ENCODE measurements at places on chromosomes 4 and X.

DNA sequence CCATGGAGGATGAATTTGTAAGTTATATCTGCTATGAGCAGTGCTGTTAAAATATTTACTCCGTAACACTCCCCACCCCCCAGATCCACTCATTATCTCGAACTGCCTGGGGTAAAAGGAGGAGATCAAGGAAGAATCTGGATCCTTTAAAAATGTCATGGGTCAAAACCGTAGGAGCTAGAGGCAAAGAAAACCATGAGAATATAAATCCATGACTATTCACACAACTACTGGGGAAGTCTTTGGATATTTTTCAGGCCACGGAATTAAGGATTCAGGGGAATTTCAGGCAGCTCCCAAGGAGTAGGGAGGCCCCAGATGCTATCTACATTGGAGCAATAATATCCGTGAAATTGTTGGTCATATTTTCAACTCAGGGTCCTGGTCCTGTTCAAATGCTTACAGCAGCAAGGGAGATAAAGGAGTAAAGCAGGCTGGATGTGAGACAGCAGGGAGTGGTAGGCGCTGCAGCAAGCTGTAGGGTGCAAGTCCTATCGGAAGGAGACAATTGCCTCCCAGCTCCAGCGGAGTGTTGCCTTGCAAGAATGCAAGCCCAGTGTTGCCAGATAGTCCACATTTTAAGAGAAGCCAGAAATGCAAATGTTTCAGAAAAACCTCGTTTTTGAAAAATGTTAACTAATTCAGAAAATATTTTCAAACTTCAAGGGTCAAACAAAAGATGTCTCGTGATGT, 116.2 kb upstream of the KIT start:
- DNase-seq: no peak

DNA sequence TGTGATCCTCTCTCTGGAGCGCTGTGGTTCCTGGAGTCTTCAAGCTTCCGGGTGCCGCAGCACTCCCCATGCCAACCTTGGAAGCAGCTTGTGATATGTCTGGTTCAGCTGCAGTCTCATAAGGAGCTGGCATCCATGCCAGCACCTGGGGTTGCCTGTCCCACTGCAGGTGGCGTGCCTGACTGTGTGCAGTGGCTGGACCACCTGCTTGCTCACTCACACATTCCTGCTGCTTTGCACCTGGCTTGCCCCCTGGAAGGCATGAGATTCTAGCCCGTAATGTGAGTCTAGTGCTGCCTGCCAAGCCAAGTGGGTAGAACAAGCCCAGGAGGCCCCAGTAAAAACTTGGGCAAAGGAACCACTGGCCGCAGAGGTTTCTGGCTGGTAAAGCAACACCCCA, 687.2 kb upstream of the AADAT start:
- no peak for DNase-seq

- no peak for DNase-seq
Observed at GRCh38 chr4:144284026-144284425, 143.5 kb upstream of the GYPA start.

GRCh38 chrX:16585486-16586376, 64.2 kb upstream of the S100G start:
- DNase-seq: no peak

DNA sequence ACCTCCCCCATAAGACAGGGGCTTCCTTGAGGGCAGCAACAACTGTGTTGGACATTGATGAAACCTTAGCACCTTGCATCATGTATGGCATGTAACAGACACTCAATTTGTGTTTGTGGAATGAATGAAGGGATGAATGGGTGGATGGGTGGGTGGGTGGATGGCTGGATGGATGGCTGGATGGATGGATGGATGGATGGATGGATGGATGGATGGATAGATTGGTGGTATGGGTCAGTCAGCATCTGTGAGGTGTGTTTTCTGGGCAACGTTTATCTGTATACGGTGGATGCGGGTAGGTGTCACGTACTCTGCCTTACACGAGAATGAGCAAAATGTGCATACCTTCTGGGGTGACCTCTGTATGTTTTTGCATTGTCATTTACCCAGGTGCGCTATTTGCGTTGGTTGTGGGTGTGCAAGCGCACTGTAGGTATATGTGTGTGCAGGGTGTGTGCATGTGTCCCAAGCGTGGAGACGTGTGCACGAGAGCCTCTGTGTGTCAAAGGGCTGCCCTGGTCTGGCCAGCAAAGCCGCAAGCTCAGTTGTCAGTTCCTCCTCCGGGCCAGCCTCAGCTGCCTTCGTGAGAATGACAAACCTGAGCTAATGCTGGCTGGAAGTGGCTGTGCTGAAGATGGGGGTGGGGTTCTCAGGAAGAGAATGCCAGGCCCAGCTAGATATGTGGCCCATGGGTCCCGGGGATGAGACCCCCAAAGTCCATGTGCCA, 26.5 kb downstream of the ELF4 start:
- no peak for DNase-seq

DNA sequence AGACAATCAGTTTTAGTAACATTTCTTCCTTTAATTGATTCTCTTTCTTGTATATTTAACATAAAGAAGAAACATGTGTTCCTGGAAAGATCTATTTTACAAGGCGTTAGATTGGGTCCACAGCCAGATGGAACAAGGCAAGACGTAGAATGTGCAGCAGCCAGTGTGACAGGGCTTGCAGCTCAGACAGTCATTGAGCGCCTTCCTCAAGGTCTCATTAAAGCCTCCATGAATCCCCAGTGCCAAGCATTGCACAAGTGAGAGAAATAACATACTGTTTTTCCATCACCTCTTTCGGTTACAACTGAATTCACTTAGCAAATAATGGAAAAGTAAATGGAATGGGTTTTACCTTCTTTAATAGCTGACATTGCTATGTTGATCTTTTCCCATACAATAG, 292.5 kb downstream of the USP46 start:
- DNase-seq: no peak

GRCh38 chr4:140595065-140595464, 26.3 kb upstream of the UCP1 start:
- peak; percentile 50 for DNase-seq

DNA sequence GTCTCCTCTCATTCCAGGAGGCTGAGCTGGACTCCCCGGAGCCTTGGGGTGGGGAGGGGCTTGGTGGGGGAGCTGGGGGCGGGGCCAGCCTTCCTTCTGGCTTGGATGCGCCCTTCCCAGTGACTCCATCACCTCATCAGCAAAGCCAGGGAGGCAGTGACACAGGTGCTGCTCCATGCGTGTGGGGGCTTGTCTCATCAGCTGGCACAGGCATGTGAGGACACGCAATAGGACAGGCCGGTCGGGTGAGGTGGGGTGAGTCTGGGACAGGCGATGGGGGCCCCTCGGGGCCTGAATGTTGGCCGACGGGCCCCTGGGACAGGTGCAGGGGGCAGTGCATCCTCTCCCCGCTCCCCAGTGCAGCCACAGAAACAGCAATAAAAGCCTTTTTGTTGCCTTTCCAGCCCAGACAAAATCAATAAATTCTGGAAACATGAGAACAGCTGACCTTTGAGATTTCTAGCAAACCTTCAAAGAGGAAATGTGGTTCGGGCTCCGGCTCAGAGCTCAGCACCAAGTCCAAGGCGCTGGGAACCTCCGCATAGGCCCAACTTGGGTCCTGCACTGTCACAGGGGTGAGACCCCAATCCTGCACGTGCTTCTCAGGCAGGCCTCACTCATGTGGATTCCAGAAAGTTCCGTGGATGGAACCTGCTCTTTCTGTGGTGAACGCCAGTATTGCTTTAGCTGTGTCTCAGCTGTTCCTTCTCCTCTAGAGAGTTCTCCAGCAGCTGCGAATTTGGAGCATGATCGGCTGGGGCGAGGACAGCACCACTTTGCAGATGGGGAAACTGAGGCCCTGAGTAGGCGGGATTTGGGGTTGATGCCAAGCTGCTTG, 18.5 kb downstream of the ADRA2C start:
- DNase-seq: no peak

DNA sequence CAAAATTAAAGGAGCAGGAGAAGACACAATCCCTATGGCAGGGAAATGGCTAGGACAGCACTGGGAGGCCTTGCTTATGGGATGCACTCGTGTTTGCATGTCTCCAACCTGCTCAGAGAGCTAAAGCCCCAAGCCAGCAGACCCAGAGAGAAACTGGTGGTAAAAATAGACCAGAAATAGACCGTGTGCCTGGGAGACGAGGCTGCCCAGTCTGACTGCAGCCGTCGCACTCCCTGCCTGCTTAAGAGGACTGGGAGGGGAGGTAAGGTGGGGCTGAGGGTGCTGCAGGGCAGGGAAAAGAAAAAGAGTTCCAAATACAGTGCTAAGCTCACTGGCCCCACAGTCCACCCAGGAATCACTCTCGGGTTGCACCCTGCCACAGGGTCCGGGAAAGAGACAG, 633.5 kb downstream of the BCOR start:
- no peak for DNase-seq

- DNase-seq: no peak
Observed at GRCh38 chrX:68462653-68463052, 29.4 kb upstream of the OPHN1 start.

DNA sequence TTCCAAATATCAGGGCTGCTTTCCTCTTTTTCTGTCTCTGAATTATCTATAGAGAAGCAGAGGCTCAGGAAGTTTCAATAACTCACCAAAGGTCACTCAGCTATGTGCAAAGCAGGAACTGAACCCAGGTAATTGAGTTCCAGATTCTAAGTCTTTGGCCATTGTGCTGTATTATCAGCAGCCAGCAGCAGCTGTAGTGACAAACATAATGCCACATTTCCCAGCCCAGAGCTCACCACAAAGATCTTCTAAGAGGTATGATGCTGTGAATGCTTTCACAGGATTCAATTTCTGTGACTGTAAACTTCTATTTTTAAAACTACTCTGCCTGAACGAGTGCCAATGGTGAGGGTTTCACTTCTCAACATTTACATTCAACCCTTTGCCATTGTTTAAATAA, 56.4 kb downstream of the SPOCK3 start:
- no peak for DNase-seq

DNA sequence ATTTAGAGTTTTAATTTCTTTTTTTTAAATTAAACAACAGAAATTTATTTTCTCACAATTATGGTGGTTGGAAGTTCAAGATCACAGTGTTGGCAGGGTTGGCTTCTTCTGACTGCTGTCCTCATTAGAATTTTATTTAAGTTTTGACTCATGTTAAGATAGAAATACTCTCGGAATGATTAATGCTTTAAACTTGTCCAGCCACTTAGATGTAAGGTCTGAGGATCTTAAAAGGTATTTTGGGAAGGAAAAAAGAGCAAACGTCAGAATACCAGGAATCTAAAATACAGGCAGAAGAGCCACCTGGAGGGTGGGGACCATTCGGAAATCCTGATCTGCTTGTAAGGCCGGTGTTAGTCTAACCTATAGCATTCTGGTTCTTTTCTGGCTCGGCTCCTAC, 423.0 kb upstream of the MAGEB2 start:
- no peak for DNase-seq

DNA sequence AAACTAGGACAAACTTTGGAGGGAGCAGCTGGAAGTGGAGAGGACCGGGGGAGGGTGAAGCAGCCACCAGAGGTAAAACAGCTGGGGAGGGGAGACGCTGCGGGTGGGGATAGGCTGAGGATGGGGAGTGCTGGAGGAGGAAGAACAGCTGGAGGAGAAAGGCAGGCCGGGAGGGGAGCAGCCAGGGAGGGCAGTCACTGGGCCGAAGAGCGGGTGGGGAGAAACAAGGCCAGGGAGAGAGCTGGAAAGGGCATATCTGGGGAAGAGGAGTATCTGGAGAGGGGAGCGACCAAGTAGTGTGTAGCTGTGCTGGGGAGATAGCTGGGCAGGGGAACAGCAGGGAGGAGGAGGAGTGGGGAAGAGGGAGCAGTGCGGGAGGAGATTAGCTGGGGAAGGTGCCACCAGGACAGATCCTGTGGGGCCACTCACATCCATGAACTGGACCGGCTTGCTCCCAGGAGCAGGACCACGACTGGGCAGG, 2.7 kb downstream of the SLC38A5 start:
- DNase-seq: no peak

GRCh38 chrX:110135618-110136017, 132.7 kb downstream of the TMEM164 start:
- DNase-seq: no peak

DNA sequence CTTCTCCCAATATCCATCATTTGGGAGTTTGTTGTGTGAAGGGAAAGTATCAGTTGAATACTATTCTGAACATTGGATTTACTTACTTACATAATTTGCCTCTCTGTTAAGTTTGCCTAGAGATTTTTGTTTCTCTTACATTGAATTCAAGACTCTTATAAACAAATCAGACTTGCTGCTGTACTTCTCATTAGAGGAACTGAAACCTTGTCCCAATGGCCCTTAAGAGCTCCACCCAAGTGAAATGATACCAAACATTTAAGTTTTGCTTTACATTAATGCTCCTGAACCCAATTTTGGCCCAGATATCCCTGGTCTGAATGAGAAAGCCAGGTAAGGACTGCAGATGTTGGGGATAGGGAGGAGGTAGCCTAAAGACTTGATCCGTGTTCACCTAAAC, 32.0 kb downstream of the HAND2 start:
- no peak for DNase-seq

- no peak for DNase-seq
Observed at GRCh38 chr4:145541346-145541745, 59.7 kb downstream of the SMAD1 start.

GRCh38 chrX:132270699-132271098, 51.5 kb upstream of the RAP2C start:
- DNase-seq: no peak

DNA sequence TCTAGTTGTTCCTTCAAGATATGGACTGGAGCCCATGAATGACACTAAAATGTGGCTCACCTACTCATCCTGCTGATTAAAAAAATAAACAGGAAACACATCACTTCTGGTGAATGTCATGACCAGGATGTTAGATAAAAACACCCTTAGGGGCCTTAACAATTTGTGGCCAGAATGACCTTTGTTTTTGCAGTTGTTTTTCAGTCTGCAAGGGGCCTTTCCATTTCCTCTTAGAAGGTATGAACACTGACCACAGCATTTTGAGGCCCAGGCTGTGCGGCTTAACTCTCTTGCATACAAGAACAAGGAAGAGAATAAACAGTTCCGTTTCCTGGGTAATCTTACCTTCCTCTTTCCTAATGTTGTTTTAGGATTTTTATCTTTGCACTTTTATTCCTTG, 113.2 kb downstream of the IL1RAPL2 start:
- DNase-seq: no peak

- peak; percentile 65 for DNase-seq
Observed at GRCh38 chrX:154457491-154458115, 478 bp upstream of the PLXNA3 start.

GRCh38 chrX:102975016-102975415, 37.9 kb downstream of the RAB40AL start:
- no peak for DNase-seq

GRCh38 chr4:153759407-153760316, at the start of gene RNF175:
Gene RNF175, minus strand, starts transcription at chr4:153760024. Its CDS starts 162 bp downstream, at chr4:153759862.
- no peak for DNase-seq

GRCh38 chr4:87007528-87008446, 73.0 kb downstream of the AFF1 start:
- no peak for DNase-seq

GRCh38 chrX:130120321-130120731, 10.0 kb upstream of the ELF4 start:
- DNase-seq: no peak
